EH (cell line): ENCODE measurements at places on chromosomes 2 and 18.

DNA sequence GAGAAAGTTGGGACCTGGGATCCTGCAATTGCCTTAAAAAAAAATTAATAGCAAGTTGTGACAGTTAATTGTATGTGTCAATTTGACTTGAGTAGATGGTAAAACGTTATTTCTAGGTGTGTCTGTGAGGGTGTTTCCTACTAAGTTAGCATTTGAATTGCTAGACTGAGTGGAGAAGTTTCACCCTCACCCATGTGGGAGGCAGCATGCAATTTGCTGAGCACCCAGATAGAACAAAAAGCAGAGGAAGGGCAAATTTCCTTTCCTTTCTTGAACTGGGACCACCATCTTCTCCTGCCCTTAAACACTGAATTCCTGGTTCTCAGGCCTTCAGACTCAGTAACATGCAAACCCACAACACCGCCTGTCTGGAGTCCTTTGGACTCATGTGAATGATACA, 455.7 kb downstream of the GALR1 start:
- DNase-seq: no peak

GRCh38 chr18:8948471-8949149, 153.9 kb upstream of the NDUFV2 start:
- peak; percentile 98 for DNase-seq

GRCh38 chr2:158495175-158495574, 38.4 kb downstream of the PKP4 start:
- peak; percentile 93 for DNase-seq

DNA sequence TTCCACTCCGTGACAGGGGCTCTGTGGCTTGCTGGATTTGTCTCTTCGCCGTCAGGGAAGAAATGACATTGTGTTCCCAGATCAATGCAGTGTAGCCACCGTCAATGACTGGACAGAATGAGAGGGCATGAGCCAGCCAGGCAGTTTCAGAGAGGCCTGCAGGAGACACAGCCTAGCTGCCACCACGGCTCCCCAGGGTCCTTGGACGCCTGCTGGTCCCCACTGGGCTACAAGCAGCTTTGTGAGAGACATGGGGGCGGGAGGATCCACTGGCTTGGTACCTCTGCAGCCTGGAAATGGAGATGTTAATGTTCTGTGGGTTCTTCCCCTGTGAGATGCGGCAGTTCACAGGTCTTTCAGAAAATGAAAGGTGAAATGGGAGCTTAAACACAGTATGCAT, 12.1 kb upstream of the AMER3 start:
- no peak for DNase-seq

DNA sequence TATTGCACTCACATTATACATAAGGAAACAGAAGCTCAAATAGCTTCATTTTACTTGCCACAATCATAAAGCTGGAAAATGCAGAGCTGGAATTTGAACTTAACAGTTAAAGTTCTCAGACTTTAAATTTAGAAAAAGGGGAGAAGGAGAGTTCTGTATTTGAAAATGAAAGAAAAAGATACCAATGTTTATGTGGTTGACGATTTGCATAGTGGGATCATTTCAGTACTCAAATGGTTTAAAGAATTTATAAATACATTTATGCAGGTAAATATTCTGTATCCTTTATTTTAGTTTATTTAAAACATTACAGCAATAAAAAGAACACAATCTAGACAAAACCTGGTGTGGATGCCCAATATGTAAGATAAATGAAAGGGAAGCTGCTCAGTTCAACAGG, 25.5 kb upstream of the STAT4 start:
- DNase-seq: no peak
